ENCODE measurements at places on chromosomes 7 and 10.

GRCh38 chr10:100114976-100115770 is 33.5 kb upstream of the CPN1 start:
- no peak for DNase-seq

GRCh38 chr7:158609313-158609974 is 21.8 kb upstream of the PTPRN2 start:
- DNase-seq = no peak

GRCh38 chr7:141477865-141478264 is 73.3 kb upstream of the AGK start:
- no peak for DNase-seq

GRCh38 chr7:74417419-74417971 is 36.2 kb upstream of the GTF2IRD1 start:
- peak; percentile 73 for DNase-seq

GRCh38 chr10:69348816-69349541 is 67.7 kb downstream of the TACR2 start:
- no peak for DNase-seq

GRCh38 chr10:59873896-59874295 is 32.5 kb downstream of the CCDC6 start:
- no peak for DNase-seq

DNA sequence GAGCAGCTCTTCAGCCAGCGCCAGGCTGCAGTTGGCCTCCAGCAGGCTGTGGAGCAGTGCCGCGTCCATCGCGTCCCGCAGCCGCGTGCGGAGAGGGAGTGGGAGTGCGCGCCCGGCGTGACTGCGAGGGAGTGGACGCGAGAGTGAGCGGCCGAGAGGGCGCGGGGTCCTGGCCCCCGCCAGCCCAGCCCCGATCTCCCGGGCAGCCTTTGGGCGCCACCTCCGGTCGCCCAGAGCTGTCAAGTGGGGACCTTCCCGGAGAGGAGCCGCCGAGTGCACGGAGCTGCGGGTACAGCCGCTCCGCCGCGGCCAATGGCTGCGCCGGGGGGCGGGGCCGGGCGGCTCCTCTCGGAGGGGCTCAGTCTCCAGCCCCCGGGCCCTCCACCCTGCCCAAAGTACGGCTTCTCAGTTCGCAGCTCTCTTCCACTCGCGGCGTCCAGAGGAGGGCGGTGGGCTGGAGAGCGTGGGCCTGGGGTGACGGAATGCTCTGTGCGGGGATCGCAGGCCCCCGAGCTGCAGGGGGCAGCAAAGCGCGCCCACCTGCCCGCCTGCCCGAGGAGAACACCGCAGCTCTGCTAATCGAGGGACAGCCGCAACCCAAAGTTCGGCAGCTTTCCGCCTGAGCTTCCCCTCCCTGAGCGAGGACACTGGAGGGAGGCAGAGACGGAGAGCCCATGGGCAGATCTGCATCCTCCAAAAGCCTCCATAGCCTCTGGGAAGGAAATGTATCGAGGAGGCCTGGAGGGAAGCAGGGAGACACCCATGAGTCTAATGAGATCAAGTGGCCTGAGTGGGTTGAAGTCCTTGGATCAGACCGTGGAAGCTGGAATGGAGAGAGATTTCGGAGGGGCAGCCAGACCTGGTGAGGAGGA is at the start of gene CRHR2:
Gene CRHR2 (minus strand): TSS at position 245 of the 872 bp plus-strand sequence. CDS start 176 bp downstream, at position 69.
- DNase-seq = no peak

- DNase-seq = no peak
These were observed 130.9 kb downstream of the MAD1L1 start for GRCh38 chr7:2101630-2102374.

- DNase-seq = no peak
These were observed 114.6 kb downstream of the CPED1 start for GRCh38 chr7:121103086-121103485.

DNA sequence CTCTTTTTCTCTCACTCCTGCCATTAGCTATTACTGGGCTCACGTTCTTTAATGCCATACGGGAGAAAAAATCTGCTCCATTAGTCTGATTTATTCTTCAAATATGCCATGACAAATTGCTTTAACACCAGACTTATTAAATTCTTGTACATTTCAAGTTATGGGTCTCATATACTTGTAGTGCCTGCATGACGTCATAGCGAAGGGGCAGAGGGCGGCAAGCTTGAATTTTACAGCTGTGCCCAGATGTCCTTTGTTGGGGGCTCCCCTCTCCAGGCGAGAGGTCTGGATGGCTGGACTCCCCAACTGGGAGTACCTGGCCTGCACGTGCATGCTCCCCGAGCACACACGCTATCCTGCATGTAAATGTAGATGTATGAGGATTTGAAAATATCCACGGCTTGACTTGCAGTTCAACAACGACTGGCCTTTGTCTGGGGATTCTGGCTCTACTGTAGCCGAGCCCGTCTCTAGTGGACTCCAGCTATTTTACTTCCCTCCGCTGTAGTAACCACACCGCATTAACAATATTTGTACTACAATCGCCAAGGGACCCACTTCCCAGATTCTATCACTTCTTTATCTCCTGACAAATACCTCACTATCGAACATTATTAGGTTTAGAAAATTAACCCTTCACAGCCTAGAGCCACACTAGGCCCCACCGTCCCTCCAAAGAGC is 79.5 kb downstream of the EBF3 start:
- no peak for DNase-seq

- DNase-seq = no peak
These were observed 12.1 kb upstream of the SNX13 start for GRCh38 chr7:17952387-17952786.

DNA sequence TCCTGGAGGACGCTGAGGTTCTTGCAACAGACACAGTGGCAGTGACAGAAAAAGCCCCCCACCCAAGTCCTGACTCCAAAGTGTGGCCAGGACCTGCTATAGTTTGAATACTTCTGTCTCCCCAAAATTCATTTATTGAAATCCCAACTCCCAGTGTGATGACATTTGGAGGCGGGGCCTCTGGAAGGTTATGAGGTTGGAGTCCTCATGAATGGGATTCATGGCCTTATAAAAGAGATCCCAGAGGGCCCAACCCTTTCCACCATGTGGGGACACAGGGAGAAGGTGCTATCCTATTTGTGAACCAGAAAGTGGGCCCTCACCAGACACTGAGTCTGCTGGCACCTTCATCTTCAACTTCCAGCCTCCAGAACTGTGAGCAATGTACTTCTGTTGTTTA is 18.3 kb downstream of the ANXA11 start:
- no peak for DNase-seq

DNA sequence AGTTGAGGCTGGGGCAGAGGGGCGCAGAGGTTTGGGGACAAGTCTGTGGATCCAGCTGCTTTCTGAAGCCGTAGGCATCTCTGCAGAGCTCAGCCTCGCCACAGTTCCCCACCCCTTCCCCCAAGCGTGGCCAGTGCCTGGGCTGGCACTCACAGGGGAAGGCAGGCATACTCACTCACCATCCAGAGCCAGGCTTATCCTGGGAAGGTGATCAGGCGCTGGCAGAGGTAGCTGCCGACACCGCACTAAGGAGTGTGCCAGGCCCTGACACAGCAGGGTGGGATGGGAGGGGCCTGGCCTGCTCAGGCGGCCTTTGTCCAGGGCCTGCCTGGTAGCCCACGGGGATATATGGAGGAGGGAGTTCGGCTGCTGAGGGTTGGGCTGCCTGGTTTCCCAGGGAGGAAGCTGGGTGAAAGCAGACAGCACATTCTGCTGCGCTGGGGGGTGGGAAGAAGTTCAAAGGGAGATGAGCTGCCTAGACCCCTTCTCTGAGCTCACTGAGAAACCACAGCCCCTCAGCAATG is 15.9 kb downstream of the VSIR start:
- no peak for DNase-seq

- DNase-seq = peak; percentile 35
These were observed 164.7 kb downstream of the TCERG1L start for GRCh38 chr10:131146790-131147189.

- no peak for DNase-seq
These were observed 226.3 kb upstream of the NPVF start for GRCh38 chr7:25454562-25455041.

- no peak for DNase-seq
These were observed 17.1 kb downstream of the ADCY1 start for GRCh38 chr7:45591101-45591906.

DNA sequence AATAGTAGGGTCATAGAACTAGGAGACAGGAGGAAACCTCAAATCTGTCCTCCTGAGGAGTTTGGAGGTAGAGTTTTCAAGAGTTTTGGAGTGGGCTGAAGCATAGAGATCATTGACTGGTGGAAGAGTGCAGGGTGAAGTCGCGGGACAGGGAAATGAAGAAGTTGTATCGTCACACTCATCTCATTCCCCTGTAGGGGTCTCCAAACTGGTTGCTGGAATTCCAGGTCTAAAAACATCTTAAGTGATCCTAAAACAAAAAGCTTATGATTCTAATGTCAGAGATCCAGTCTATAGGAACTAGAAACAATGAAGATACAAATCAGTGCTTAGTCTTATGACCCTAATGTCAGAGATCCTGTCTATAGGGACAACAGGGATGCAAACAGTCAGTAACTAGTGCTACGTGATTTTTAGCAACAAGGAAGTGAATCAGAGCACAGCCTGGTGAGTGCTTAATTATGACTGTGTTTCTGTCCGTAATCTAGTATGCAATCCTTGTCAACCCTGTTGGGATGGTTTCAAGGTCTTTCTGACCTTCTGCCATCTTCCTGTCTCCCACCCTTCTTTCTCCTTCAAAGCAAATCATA is 139.4 kb downstream of the SKIDA1 start:
- no peak for DNase-seq

- DNase-seq = no peak
These were observed 155.9 kb upstream of the MDFIC start for GRCh38 chr7:114766041-114766356.

DNA sequence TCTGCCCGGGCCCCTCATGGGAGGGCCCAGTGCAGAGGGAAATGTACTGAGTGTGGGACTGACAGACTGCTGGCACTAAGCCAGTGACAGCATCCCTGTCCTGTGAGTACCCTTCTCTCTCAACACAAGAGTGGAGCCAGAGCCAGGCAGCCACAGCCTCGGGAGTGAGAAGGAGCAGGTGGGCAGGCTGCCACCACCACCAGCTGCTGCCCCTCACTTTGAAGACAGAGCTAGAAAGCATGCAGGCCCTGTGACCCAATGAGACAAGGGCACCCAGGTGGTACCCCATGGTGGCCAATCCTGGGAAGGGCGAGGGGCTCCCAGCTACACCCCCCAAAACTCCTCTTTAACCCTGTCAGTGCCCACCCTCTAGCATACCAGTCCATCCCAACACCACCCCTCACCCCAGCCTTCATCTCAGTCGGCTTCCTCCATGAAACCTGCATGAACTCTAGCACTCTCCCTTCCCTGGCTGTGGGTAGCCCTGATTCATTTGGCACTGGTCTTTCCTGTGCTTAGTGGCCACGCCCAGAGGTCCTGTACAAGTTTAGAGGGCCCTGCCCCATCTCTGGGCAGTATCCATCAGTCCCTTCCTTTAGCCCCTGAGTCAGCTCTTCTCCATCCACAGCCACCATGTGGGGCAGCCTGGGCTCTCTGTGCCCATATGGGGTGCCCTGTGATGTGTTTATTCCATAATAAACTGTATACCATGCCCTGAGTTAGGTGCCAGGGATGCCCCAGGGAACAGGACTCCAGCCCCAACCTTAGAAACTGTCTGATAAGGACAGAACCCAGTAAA is 207.0 kb upstream of the ZMIZ1 start:
- DNase-seq = peak; percentile 46

GRCh38 chr10:110993024-110993693 is 73.8 kb downstream of the SHOC2 start:
- no peak for DNase-seq

DNA sequence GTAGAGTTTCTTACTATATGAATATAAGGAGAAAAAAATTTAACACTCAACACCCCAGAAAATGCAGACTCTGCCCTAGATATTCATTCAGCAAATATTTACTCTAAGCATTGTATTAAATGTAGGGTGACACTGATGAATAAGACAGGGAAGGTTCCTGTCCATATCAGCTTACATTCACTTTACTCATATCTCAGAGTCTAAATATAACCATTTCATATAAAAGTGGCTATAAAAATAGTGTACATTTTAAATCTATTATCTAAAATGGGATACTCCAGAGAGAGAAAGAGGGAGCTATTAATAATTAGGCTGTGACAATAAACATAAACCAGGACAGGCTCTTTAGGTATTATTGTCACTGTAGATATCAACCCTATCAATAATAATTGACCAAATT is 104.0 kb downstream of the PKD1L1 start:
- DNase-seq = no peak

GRCh38 chr10:131076356-131076755 is 235.2 kb downstream of the TCERG1L start:
- DNase-seq = no peak

- DNase-seq = no peak
These were observed 71.6 kb upstream of the GRID1 start for GRCh38 chr10:86438091-86438749.

- DNase-seq = no peak
These were observed 145.0 kb downstream of the MAD1L1 start for GRCh38 chr7:2087744-2088143.

- DNase-seq = no peak
These were observed 609.0 kb downstream of the SDK1 start for GRCh38 chr7:3910054-3910453.

- DNase-seq = no peak
These were observed 113.5 kb downstream of the ITGB8 start for GRCh38 chr7:20444030-20444800.

- no peak for DNase-seq
These were observed 417.5 kb downstream of the DPP6 start for GRCh38 chr7:154469652-154470051.

DNA sequence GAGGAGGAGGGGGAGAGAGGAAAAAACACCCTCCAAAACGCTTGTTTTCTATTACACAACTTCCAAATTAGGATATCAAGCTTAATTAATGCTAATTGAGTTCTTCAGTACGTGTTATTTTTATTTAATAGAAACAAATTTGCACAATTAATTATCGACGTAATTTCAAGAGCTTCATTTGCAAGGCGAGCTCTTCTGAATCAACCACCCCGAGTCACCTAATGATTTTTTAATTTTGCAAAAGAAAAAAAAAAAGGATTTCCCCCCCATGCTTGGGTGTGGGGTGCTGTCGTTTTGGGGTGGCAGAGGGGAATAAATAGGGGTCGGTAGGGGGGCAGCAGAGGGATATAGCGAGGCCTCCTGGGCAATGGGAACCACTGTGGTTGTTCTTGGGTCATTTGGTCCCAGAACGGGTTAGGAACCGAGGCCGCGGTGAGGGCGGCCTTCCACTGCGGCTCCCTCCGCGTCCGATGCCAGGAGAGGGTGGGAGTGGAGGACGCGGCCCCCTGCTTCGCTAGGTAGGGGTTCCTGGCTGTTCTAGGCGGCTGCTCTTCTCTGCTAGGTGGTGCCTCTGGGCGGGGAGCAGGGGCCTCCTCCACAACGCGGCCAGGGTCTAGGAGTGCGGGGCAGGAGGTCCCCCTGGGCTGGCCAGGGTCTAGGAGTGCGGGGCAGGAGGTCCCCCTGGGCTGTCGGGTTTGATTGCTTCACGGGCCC is 7.3 kb downstream of the UNCX start:
- DNase-seq = no peak

Data from ovary (tissue), 10 donors.